ENCODE measurements at places on chromosomes 3 and 15.

DNA sequence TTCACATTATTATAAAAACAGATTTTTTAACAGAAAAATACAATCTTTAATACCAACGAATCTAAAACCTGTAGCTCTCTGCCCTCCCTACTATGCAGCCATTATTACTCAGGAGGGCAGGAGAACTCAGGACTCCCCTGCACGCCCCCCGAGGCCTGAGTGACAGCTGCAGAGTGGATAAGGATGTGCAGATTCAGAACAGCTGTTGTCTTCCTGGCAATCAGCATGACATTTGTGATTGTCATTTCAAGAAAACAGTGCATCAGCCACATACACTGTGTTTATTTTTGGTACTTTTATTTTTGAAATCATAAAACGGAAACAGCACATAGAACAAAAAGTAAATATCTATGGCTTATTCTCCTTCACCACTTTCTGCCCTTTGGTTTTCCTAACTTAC is 450.8 kb downstream of the OCA2 start:
- DNase-seq = no peak

GRCh38 chr3:61315871-61316270 is 64.6 kb upstream of the FHIT start:
- no peak for DNase-seq

GRCh38 chr3:165185707-165186327 is 10.4 kb downstream of the SLITRK3 start:
- no peak for DNase-seq

DNA sequence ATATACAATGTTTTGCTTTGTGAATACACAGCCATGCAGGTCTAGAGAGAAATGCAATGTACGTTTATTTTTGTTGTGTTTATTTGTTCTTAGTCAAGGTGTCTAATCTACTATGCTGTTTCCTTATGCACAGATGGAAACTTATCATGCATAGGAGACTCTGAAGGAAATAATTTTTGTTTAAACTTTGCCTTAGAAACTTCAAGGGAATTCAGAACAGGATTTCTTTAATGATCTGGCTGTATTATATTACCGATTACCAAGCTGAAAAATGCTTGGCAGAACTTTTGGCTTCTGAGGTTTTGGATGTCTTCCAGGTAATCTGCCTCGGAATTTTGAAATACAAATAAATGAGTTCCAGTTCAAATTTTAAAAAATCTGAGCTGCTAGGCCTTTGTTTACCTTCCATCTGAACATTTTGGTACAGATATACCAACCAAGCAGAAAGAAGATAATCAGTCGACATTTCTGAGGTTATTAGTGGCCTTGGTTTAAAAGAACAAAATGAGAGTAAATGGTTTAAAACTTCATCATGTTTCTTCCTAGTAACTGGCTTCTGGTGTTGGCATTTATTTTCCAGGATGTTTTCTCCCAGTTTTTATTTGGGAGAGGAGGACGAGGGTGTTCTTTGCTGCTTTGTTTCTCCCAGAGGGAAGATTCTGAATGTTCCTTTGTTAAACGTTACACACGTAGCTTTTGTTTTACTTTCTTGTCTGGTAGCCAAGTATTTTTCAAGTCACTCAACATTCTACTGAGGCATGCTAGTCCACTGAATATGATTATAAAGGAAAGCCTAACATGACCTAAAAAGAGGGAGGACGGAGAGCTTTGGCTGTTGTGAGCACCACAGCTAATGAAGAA is 421.8 kb upstream of the TBL1XR1 start:
- no peak for DNase-seq

- DNase-seq = no peak
Measured at GRCh38 chr15:29455530-29455929, 185.9 kb upstream of the NSMCE3 start.

- no peak for DNase-seq
Measured at GRCh38 chr3:57434041-57434440, 110.1 kb downstream of the DNAH12 start.

DNA sequence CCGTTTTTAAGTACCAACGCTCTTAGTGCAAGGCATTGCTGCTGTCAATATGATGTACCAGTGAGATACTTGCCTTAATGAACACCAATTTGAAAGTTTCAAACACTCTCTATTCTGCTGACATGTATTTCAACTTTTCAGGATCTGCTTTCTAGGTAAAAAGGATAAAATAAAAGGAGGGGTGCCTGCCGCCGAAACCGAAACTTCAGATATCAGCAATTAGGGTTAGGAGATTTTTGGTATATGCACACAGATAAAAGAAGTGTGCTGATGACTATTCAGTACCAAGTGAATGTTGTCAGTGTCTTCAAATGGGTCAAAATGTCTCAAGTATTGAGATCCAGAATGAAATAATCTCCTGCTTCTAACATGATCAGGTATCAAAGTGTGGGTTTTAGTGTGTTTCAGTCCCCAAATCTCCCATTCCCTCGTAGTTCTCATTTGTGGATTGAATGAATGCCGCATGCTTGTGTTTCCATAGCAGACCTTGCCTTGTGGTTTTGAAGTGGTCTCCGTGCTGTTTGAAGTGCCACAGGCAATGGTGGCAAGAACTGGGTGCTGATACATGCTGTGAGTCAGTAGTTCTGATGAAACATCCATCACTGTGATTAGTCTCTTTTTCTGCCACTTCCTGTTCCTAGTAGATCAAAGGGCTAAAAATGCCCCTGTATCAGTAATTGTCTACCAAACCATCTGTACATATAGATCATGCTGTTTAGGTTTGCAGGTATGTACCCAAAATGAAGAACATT is 22.5 kb downstream of the CHST14 start:
- DNase-seq = no peak

DNA sequence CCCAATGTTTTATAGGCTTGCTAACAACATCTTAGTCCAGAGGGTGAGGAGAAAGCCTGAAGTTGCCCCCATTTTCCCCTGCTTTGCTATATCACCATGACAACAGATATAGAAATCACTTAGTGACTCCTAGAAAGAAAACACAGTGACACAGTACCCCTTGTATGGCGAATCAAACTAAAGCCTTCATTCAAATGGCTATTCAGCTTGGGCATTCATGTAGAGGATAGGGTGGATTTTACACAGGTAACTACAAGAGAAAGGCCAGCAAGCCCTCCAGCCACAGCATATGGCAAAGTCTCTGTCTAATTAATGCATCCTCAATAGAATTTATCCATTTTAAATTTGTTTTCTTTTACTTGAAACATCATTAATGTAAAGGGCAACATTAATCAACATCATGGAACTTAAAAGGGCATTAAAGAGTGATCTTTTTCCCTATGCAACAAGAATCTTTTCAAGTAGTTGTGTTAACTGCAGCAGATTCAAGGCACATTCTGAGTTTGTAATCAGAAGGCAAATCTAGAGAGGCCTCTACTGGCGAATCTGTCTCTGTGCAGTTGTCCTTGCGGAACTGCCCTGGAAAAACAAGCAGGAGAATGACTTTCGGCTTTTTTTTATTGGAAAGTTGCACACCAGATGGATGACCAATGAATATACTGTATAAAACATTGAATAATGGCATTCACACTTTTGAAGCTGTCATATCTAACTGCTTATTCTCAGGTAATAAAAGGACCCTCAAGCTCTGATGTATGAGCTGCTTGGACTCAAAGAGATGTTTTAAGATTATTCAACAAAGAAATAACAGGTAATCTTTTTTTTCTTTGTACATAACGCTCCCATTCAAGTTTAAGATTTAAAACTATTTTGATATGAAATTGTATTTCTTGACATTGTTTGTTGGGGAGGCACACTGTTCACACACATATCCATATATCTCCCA is 621.7 kb upstream of the AGTR1 start:
- DNase-seq = no peak

DNA sequence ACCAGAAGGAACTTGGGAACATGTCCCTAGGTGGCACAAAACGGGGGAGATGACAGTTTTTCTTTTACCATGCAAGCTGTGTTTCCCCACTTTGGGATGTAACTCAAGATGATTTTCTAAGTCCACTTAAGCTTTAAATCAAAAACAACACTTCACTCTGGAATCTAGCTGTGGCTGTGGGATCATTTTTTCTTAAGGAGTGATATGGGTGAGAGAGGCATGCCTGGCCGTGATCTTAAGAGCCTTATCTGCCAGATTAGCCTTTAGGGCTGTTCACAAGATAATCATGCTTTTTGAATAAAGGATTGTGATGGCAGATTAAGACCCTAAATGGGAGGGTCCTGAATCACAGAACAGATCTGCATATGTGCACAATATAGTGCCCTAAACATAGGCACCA is 384.8 kb upstream of the SEMA6D start:
- no peak for DNase-seq

- DNase-seq = no peak
Measured at GRCh38 chr3:28901018-28901417, 379.9 kb upstream of the RBMS3 start.

DNA sequence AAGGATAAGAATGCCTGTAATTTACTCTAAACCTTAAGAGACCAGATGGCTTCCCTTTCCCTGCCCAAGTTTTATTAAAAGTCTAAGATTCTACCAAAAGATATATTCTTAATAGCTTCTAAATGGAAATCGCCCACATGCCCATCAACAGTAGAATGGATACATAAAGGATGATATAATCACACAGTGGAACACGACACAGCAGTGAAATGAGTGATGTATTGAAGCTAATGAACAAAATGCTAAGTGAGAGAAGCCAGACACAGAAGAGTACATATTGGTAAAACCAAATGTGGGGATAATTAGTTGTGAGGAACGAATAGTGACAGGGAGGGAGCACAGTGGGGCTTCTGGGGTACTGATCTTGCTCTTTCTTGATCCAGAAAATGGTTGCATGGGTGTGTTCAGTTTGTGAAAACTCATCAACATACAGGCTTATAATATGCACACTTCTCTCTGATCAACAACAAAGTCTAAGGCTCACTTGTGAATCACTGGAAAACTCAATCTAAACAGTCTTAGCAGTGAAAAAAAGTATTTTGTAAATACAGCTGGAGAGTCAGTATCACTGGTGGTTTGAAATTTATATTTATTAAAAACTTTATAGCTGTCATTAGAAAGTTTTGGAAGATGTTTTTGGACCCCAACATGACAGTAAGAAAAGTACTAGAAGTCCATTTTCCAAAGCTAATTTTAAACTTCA is 170.7 kb upstream of the FAM3D start:
- DNase-seq = no peak

DNA sequence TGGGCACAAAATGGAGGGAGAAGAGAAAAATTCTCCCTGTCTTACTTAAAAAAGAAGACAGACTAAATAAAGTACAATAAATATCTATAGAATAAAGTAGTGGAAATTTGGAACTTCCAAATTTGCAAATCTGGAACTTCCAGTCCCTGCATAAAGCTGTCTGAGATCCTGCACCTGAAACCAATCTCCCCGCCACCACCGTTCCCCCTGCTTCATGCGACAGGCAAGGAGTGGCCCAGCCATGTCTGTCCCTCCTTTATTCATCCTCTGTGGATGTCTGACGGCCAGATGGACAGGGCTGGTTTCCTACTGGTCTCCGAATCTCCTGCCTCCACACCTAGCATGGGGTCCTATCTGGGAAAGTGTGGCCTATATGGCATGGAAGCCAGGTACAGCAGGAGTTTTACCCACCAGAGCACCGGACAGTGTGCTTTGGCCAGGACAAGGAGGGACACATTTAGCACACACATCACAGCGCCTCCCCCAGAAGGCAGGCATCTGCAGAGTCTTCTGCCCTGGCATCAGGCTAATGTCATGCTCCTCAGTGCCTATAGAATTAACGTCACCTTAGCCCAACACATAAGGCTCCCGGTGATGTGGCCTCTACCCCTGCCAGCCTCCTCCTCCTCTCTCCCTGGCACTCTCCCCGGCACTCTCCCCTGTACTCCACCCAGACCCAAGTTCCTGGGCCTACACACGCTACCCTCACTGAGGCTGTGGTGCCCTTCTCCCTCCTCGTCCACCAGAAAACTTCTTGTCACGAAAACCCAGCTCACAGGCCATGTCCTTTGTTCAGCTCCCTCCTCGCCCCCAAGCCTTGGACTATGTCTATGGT is 170.8 kb downstream of the XXYLT1 start:
- DNase-seq = no peak

- DNase-seq = no peak
Measured at GRCh38 chr3:179842061-179842460, 189.2 kb downstream of the USP13 start.

GRCh38 chr3:101825904-101826445 is 23.3 kb upstream of the NFKBIZ start:
- no peak for DNase-seq

DNA sequence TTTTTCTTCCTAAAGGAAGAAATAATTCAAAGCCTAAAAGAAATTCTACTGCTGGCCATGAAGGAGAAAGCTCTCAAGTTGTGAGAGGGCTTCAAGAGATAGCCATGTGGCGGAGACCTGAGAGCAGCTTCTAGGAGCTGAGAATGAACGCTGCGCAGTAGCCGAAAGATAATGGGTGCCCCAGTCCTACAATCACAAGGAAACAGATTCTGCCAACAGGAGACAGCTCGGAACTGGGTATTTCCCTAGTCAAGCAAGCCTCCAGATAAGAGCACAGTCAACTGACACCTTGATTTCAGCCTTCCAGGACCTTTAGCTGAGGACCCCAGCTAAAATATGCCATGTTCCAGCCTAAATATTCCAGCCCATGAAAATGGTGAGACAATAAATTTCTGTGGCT is 824.1 kb downstream of the FHIT start:
- no peak for DNase-seq

GRCh38 chr3:155352900-155353490 is 59.5 kb upstream of the STRIT1 start:
- no peak for DNase-seq

GRCh38 chr3:114714237-114714636 is 420.4 kb downstream of the TIGIT start:
- no peak for DNase-seq

DNA sequence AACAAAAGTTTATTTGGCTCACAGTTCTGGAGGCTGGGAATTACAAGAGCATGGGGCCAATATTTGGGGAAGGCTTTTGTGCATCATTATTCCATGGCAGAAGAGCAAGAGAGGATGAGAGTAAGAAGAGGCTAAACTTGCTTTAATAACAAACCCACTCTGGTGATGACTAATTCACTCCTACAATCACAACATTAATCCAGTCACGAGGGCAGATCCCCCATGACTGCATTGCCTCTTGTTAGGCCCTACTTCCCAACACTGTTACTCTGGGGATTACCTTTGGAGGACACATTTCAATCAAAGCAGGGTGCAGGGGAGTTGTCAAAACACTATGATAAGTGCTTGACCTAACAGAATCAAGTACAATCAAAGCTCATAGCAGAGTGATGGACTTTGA is 181.7 kb downstream of the BBX start:
- DNase-seq = no peak

GRCh38 chr15:84961114-84961452 is 20.6 kb upstream of the PDE8A start:
- DNase-seq = no peak

- DNase-seq = no peak
Measured at GRCh38 chr3:174498638-174499037, 360.5 kb upstream of the NAALADL2 start.

DNA sequence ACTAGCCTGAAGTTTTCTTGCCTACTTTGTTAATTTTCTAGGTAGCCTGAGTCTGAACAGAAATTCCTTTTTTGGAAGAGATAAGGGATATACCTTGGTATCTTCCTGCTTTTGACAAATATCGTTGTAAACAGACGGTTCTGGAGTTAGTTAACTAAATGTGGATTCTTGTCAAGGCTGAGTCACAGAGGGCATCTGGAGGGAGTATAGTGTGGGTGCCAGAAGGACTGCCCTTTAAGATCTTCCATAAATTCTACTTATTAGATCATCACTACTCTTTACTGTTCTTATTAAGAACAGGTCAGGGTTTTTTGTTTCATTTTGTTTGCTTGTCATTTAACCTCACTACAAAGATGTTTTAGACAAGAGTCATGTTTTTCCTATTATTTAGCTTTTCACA is 125.3 kb upstream of the SKOR1 start:
- no peak for DNase-seq

GRCh38 chr15:83471307-83471866 is 24.2 kb downstream of the SH3GL3 start:
- DNase-seq = no peak
